ENCODE measurements at places on chromosomes 16 and 17.

GRCh38 chr17:55641676-55642081 is 81.0 kb downstream of the TMEM100 start:
- DNase-seq, result peak; percentile 17

- no peak for DNase-seq
Observed at GRCh38 chr16:15621889-15622288, 21.1 kb downstream of the MARF1 start.

- DNase-seq, result no peak
Observed at GRCh38 chr16:15544405-15544804, 98.5 kb downstream of the MARF1 start.

GRCh38 chr16:47460359-47460710 is 528 bp downstream of the ITFG1 start:
- DNase-seq, result no peak

GRCh38 chr16:2783581-2784357 is 3.6 kb downstream of the PRSS33 start:
- DNase-seq, result no peak

DNA sequence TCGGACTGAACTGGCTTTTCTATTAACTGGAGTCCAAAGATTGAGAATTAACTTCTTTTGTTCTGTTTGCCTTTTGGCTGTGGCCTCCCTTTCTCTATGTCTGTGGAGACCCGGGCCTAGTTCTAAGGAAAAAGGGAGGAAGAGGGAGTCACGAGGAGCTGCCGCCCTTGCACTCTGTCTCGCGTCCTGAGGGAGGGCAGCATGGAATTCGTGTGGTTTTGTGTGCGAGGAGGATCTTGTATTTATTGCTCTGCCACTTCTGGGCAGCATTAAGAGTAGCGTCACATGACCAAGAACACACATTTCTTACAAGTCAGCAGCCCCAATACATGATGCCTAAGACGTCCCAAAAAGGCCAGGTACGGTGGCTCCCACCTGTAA is 23.6 kb downstream of the METTL22 start:
- no peak for DNase-seq

DNA sequence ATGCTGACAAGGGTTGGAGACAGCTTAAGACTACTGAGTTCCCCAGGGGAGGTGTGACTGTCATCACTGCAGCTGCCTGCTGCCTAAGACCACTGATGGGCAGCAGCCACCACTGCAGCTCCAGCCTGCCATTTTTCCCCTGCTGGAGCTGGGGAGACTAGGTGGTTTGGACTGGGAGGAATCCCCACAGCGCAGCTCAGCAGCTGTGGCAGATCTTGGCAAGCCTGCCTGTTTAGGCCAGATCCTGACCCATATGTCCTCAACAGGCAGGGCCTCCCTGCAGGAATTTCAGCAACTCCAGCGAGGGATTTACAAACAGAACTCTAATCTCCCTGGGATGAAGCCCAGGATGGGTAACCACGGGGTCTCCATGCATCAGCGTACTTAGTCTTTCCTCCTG is 356.4 kb upstream of the TOM1L1 start:
- DNase-seq, result peak; percentile 2

DNA sequence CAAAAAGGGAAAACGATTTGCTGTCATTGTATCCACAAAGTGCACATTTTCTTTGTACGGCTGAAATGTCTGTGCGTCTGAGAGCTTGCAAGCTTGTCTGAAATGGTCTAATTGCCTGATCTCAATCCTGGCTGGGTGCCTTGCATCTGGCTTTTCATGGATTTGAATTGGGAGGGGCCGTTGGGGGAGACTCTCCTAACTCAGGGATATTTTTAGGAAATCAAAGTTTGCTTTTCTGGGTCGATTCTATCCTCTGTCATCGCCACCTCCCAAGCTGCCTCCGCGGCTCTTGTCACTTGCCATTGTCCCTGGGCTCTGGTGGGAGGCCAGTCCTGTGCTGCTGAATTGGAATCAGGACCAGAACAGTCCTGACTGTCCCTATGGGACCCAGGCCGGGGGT is 33.3 kb upstream of the MGAT5B start:
- no peak for DNase-seq

GRCh38 chr17:51159604-51160003 is 6.2 kb downstream of the NME1 start:
- DNase-seq, result no peak

- DNase-seq, result peak; percentile 100
Observed at GRCh38 chr17:72120642-72121163, at the start of gene SOX9. TSS of gene SOX9 (plus strand) at chr17:72121020. CDS start at chr17:72121392, 372 bp downstream.

- no peak for DNase-seq
Observed at GRCh38 chr17:64004903-64005733, 7.0 kb downstream of the PRR29 start.

DNA sequence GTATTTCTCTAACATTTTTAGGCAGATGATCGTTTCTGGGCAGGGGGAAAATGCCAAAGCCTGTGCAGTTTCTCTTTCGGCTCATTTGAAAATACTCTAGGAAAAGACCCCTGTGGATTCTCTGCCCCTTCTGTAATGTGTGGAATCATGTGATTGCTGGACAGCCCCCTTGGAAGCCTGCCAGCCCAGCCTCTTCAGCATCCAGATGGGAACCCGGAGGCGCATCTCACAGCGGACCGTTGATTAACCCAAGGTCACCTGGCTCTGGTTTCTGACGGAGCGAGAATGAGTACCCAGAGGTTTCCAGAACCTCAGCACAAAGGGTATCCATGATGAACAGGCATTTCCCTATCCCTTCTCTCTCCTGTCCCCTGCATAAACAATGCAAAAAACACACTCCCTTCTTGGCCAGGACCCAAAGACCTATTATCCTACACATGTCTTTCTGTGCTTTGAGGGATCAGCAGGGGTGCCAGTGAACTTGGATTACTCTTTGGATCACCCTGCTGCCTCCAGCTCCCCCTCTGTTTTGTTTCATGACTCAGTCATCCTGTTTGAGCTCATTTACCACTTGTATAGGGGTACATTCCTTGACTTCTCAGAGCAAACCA is 957.1 kb upstream of the RBFOX1 start:
- no peak for DNase-seq

DNA sequence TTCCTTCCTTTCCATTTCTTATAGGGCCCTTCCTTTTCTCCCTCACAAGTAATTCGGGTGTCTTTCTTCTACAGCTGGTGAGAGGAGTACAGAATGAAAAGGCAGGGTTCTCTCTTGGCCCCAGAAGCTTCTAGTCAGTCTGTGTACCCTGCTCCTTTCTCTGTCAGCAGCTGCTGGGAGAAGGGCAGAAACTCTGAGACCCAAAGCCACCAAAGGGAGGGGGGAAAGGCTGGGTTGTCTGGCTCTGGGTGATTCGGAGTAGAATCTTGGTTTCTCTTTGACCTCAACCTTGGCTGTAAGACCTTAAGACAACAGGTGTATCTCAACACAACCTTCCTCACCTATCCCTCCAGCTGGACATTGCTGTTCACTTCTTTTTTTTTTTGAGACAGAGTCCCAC is 3.3 kb upstream of the NR1D1 start:
- DNase-seq, result no peak

DNA sequence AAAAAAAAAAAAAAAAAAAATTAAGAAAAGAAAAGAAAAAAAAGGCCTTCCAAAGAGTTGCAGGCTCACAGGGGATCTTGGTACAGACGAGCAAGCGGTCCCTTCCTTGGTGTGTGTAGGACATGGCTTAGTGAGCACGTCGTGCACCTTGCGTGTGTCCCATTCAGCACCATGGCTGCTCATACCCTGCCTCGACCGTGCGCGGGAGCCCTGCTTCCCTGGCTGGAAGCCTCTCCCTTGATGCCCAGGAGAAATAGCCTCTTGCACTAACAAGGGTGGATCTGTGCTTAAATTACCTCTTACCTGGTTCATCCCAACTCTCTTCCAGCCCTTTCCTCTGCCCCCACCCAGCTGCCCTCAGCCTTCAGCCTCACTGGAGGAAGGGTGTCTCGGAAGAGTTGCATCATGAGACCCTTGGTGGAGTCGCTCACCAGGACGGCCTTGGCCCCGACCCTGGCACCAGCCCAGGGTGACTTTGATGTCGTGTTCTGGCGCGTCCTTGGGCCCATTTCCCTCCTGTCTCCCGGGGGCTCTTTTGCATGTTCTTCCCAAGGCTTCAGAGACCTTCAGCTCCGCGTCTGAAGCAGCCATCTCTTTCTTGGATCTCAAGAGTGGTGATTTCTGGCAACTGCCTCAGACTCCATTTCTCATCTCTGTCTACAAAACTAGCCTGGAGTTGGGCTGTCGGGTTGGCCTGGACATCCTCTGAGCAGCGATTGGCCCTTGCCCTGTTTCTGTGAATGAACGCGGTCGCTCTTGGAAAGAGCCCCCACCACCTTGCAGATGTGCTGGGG is 127.2 kb downstream of the CMIP start:
- DNase-seq, result no peak

GRCh38 chr17:59643159-59644140 is 23.8 kb downstream of the CLTC start:
- DNase-seq, result no peak

DNA sequence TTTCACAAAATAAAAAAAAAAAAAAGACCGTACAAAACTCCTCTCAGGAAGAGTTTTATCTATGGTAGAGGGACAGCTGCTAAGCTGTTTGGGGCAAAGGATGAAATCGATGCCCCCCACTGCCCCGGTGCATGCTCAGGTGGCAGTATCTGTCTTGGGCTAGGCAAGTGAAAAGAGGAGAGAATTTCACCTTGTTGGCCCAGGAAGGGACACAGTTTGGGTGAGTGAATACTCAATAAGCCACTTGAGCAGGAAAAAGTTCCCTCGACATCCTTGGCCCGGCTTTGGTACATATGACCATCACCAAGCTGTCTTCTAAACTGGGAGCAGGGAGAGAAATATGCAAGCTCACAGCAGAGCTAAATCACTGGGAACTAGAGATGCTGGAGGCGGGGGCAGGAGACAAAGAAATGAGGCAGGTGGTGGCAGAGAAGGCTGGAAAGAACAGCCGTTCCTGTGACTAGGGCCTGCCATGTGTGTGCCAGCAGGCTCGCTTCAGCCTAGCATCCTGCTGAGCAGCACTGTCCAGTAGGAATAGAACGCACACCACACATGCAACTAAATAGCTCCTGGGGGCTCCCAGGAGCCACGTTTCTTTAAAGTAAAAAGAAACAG is 8.2 kb upstream of the EIF1 start:
- DNase-seq, result no peak

DNA sequence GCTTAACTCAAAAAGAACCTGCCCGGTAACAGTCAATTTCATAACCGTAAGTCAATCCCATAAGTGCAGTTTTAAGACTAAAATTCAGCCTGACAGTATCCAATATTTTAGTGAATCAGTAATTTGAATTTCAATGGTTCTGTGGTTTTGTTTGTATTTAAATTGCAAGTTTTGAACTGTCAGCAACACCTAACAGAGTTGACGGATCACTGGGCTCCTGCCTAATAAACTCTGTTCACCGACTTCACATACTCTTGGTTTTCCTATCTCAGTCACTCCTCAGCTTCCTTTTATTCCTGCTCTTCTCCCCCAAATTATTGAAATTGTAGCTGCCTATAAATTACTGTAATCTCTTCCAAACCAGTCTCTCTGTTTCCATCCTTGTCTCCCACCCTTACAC is 12.5 kb downstream of the SIAH1 start:
- no peak for DNase-seq

- DNase-seq, result no peak
Observed at GRCh38 chr16:57800200-57801097, 1.8 kb downstream of the KIFC3 start.

GRCh38 chr16:12459391-12460063 is 344.2 kb downstream of the CPPED1 start:
- DNase-seq, result no peak

DNA sequence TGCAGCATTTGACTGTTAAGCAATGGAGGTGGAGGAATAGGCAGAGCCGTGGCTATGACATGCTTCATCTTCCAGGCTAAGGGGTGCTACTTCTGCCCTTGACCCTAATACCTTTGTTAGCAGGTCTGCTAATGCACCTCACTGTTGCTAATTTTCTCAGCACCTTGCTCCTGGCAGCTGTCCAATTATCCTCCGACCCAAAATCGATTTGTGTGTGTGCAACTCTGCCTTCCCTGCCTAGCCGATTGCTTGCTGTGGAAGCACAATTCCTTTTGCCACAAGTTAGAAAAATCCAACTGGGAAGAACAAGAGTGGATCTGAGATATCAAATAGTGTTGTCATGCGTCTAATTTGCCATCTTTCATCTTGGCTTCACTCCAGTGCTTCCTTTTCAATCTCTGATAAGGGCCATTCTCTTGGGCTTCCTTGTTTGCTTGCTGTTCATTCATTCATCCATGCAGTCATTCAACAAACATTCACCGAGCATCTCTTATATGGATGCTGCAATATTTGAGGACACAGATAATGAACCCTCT is 422.8 kb downstream of the RBFOX1 start:
- no peak for DNase-seq

GRCh38 chr16:67517155-67517445 is 11.5 kb upstream of the RIPOR1 start:
- DNase-seq, result no peak

GRCh38 chr16:8877894-8878522 is 4.1 kb upstream of the LITAFD start:
- no peak for DNase-seq

DNA sequence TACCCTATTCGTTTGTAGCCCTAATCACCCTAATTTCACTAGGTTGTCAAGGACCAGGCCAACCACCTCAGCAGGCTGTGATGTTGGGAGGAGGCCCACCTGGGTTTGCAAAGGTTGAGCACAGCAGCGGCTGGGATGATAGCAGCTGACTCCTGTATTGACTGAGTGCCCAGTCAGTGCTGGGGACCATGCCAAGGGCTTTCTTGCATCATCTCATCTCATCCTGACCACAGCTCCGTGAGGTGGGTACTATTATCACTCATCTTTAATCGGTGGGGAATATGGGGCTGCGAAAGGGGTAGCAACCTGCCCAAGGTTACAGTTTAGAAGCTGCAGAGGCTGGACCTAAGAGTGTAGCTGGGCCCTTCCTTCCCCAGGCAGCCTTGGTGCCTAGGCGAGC is 11.7 kb downstream of the ATPAF2 start:
- no peak for DNase-seq

GRCh38 chr16:20906341-20907255 is 6.0 kb downstream of the LYRM1 start:
- no peak for DNase-seq

DNA sequence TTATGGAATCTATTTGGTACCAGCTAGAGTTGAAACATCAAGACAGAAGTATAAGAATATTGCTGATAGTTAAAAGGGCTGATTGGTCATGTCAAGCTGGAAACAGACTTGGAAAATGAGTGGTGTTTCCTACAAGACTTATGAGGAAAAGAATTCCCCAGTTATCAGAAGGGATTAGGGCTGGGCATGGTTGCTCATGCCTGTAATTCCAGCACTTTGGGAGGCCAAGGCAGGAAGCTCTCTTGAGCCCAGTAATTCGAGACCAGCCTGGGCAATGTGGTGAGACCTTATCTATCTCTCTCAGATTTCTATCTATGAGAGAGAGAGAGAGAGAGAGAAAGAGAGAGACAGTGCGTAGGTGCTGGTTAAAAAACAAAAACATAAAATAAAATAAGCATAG is 139.5 kb upstream of the PMFBP1 start:
- no peak for DNase-seq

DNA sequence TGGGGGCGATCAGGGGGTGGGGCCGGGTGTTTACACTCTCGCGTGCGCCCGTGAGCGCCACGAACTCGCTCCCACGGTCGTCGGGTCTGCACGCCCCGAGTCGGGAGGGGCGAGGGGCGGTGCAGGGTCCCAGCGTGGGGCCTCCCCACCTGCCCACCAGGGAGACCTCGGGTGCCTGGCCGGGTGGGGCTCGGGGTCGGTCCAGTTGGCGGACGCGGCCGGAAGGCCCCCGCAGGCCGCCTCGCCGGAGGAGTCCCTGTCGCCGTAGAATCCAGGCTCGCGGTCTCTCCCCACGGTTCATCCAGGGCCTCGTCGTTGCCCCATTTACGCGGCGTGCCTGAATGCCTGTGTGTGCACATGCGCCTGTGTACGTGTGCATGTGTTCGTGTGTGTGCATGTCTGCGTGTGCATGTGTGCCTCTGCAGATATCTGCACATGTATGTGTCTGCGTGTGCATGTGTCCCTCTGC is 510 bp upstream of the RAB40B start:
- no peak for DNase-seq
